Common myeloid progenitor, CD34-positive (primary cell): ENCODE measurements at places on chromosomes 5 and 9.

DNA sequence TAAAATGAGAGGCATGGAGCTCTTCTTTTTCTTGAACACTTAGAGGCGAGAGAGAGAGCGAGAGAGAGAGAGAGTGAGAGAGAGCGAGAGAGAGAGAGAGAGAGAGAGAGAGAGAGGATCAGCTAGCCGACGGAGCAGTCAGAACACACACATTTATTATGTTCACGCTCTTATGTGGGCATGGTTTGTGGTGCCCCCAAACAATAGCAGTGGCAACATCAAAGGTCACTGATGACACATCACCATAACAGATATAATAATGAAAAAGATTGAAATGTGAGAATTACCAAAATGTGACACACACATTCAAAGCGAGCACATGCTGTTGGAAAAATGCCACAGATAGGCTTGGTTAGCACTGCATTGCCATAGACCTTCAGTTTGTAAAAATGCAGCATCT is 116.1 kb downstream of the KDM4C start:
- no peak for DNase-seq

DNA sequence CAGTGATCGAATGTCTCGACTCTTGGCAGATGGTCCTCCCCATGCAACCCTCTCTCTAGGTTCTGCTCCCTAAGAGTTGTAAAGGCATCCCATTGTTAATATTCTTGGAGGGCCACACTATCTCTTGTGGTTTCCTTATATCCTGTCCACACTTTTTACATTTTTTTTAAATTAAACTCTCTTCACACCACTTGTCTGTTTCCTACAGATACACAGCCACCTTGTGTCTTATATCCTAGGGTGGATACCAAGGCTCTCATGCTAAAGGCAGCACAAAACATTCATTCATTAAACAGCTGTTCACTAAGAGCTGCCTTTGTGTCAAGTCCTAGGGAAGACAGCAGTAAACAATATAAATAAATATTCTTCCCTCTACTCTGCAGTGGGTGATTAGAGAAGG is 60.5 kb upstream of the SHISAL2B start:
- DNase-seq: no peak

- no peak for DNase-seq
Observed at GRCh38 chr5:83552275-83552674, 80.7 kb downstream of the VCAN start.

DNA sequence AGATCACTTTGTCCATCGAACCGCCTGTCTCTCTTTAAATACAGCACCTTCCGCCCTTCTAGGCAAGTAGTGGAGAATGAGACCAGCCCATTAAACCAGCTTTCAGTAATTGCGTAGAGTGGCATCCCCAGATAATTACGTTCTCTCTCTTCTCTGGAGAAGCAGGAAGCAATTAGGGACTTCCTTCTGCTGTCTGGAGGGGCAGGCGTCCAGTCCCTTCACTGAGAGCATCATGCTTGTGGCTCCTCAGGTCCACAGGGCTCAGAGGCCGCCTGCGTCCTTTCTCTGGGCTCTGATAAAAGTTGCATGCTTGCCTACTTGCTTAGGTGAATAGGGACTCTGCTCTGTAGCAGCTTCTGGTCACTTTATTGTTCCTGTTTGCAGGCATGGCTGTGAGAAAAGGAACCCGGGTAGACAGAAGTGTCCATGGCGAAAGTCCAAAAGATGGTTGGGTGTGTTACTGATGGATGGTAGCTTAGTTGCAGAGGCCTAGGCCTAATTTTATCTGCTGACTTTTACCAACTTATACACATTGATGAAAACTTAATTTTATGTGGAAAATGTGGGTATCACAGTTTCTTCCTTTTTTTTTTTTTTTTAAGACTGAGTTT is 299.1 kb upstream of the PANK3 start:
- DNase-seq: peak; percentile 36

- no peak for DNase-seq
Observed at GRCh38 chr5:113000466-113000865, 23.9 kb downstream of the DCP2 start.

- DNase-seq: no peak
Observed at GRCh38 chr9:83209188-83209731, 146.3 kb upstream of the RASEF start.

DNA sequence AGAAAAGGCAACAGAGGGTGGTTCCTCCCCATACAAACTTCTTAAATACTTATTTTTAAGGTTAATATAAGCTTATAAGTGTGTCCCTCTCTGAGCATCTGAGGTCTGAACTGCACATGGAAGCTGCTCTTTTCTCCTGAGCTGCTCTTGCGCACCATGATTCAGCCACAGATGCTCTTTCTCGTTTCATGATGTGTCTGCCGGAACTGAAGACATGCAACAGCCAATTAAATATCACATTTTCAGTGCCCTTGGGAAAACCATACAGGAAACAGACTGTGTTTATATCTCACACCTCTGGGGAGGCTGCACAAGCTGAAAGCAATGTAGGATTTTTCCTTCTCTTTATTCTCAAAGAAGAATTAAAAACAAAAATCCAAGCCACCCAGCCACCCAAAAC is 96.8 kb upstream of the NREP start:
- peak; percentile 51 for DNase-seq

- DNase-seq: peak; percentile 9
Observed at GRCh38 chr9:29691758-29692407, 2118.6 kb upstream of the C9orf72 start.

DNA sequence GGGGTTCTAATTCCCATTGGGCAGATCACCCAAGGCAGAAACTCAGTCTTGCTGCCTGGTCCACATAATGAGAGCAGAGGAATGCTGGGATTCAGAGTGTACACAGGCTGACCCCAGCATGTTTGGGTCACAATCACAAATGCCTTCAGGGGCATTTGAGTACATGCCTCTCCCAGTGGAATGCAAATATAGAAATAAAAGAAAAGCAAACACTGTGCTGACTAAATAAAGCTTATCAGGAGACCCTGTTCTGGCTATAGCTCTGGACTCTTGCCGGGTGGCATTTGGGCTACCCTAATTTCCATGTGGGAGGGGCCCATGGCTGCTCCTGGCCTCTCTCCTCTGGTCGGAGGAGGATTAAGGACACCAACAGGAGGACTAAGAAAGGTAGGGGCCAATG is 121.4 kb downstream of the DOCK8 start:
- no peak for DNase-seq

DNA sequence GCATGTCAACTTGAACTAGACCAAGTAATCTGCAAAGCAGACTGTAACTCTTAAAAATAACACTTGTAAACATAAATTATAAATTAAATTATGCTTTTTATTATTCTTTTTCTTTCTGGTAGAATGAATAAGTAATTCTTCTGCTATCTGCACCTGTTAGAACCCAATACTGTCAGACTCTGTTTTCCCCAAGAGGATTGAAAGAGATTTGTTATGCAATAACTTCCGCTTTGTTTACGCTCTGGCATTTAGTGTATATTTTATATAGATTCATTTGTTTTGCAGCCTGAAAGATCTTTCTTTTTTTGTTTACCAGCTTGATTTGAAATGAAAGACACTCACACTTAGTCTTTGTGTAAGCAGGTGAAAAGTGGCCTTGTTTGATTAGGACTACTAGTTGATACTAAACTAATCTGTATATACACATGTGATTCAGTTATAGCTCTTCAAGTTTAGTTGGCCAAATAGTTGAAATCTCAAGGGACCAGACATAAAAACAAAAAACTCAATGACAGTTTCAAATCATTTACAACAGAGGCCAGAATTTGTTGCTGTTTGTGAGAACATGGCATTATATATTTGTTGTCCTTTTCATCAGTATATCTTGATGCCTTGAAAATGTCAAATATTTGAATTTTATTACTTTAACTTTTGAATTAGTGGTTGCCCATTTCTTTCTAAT is 155.8 kb downstream of the PBX3 start:
- DNase-seq: no peak

DNA sequence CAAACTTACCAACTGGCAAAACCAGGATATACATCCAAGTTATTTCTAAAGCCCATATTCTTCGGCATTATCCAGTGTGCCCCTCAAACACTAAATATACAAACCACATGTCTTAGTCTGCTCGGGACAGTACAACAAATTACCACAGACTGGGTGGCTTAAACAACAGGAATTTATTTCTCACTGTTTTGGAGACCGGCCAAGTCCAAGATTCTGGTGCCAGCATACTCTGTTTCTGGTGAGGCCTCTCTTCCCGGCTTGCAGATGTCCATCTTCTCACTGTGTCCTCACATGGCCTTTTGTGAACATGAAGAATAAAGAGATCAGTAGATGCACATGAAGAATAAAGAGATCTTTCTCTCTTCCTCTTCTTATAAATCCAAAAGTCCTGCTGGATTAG is 12.9 kb upstream of the SLCO6A1 start:
- no peak for DNase-seq

DNA sequence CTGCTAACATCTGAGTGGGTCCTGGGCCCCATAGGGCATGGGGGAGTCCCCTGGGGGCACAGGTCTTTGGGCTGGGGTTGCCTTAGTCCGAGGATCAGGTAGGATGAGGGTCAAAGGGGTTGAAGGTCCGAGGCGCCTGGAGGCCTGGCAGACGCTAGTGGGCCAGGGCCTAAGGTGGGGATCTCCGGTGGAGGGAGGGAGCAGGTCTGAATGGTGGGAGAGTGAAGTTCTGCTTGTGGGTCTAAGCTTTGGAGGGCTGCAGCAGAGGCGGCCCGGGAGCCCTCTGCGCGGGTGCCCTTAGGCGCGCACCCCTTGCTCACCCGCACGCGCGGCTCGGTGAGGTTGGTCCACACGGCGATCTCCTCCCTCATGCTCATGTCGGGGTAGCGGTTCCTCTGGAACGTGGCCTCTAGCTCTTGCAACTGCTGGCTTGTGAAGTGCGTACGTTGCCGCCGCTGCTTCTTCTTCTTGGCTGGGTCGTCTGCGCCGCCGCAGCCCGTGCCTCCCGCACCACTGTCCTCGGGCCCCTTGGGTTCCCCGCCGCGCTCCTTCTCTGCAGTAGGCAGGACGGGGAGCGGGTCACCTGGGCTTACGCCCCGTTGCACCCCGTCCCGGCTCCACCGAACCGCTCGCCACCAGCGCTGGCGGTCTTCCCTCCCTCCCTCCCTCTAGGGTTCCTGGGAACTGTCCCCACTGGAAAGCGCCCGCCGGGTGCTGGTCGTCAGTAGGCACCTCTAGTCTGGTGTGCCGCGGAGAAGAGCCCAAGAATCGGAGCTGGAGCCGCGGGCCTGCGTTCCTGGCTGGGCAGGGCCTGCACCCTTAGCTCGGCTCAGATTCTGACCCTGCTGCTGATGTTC is 2.8 kb downstream of the PITX1 start:
- peak; percentile 40 for DNase-seq

DNA sequence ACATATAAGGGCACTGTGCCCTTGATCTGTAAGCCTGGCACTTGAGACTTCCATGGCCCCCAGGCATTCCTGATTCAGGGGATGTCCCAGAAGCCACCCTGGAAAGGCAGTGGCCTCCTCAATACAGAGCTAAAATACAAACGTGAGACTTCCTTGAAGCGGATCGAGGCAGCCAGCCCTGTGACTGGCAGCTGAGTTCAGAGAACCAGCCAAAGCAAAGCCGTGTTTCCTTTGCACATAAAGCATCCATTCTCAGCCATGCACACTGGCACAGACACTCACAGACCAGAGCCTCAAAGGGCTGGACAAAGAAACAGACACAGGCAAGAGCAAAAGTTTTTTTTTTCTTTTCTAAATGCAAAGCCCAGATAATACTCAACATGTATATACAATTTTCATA is 18.8 kb upstream of the CPEB4 start:
- no peak for DNase-seq

DNA sequence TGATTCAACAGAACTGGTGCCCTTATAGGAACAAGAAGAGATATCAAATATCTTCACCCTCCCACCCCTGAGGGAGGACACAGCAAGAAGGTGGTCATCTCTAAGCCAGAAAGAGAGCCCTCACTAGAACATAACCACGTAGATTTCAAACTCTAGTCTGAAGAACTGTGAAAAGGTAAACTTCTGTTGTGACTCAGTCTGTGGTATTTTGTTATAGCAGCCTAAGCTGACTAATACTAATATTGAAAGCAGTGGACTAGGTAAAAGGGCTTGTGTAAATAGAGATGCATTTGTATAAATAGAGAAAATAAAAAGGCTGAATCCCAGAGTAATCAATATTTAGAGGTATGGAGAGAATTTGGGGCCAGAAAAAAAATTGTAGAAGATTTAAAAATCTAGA is 157.6 kb upstream of the CCNH start:
- DNase-seq: no peak

DNA sequence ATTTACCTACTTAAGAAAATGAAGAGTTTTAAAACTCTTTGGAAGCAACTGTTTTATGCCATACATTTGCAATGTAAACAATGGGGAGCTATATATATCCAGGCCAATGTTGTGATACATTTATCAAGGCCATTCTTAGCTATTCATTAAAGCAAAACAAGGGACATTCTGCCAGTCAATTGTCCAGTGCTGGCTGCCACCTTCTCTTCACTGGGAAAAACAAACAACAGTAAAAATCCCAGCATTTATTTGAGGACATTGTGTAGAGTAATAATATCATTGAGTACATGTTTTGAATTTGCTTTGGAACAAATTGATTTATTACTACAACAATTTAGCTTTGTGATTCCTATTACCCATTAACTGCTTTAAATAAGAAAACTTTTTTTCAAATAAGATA is 1107.4 kb downstream of the DTWD2 start:
- no peak for DNase-seq

GRCh38 chr5:140073296-140073695 is 30.2 kb upstream of the NRG2 start:
- DNase-seq: peak; percentile 29

GRCh38 chr9:91894023-91894422 is 56.0 kb downstream of the ROR2 start:
- no peak for DNase-seq

DNA sequence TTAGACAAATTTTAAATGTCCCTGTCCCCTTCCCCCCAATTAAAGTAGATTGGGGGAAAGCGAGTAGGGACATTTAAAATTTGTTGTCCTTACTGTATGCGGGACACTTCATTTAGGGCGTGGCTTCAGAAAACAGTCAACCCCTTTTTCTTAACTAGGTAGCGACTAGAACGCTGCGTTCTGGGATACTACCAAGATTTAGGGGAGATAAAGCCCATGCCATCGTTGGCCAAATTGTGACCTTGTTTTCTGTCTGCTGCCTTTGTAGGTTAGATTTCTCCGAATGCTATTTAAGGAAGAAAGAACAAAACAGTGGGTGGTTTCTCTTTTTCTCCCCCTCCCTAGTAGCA is 1.2 kb downstream of the CKS2 start:
- no peak for DNase-seq

DNA sequence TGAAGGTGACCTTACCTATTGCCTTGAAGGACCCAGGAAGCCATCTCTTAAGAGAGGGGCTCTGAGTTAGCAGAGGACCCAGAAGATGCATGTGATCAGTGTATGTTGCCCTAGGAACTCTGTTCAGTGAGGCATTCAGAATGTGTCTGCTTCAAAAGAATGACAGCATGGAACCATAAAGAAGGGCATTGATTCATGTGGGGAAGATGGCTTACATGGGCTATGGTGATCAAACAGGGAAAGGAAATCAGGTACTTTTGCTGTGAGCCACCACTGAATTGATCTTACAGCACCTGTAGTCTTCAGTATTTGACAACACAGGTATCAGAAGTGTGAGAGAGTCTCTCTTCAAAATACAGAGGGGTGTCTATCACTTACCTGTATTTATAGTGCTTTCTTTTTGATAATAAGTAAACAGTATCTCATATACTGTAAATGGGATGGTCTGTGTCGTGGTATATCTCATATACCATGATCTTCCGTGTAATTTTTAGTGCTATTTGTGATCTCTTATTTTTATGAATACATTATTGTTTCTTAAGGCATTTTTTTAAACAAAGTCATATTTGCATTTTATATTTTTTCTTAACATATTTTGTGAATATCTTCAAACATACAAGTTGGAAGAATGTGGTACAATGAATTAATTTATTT is 57.0 kb downstream of the FOCAD start:
- no peak for DNase-seq
